ENCODE measurements at places on chromosomes 6 and 20. TPM values are rescaled to one million over a fixed set of nuclear protein-coding genes. Genes with fewer than 3 reads are reported as not detected.
A peak's percentile ranks its signal among the peaks of the same experiment; 100 is the strongest.

GRCh38 chr6:38057994-38058393 is 238.5 kb downstream of the ZFAND3 start:
- no peak overlapping the region for H3K27ac ChIP-seq
- peaks cover 17% of the 10 kb centered on the region for H3K36me3 ChIP-seq
- H3K27me3 ChIP-seq: no peaks in the 10 kb centered on the region

SLC25A27 gene
- total RNA-seq: 46.1 TPM

HLA-G gene
- total RNA-seq: not detected

HMGN4 gene
- total RNA-seq: 96.0 TPM

- no peak for DNase-seq
- H3K4me1 ChIP-seq: no peaks in the 10 kb centered on the region
- no peaks in the 10 kb centered on the region for H3K27me3 ChIP-seq
- H3K36me3 ChIP-seq: no peaks in the 10 kb centered on the region
Observed at GRCh38 chr20:48595495-48596333, 232.1 kb downstream of the PREX1 start.

RAET1G gene
- not detected for total RNA-seq

GRCh38 chr6:15248451-15249370 is 2.8 kb downstream of the JARID2 start:
- peaks cover 39% of the 10 kb centered on the region for H3K4me1 ChIP-seq
- peak; percentile 97 for DNase-seq
- no peaks in the 10 kb centered on the region for H3K27me3 ChIP-seq
- peak overlapping the region; percentile 98 for H3K27ac ChIP-seq
- peak overlapping the region; percentile 87 for H3K4me3 ChIP-seq
- H3K36me3 ChIP-seq: no peaks in the 10 kb centered on the region

ELOVL2 gene
- not detected for total RNA-seq

DNA sequence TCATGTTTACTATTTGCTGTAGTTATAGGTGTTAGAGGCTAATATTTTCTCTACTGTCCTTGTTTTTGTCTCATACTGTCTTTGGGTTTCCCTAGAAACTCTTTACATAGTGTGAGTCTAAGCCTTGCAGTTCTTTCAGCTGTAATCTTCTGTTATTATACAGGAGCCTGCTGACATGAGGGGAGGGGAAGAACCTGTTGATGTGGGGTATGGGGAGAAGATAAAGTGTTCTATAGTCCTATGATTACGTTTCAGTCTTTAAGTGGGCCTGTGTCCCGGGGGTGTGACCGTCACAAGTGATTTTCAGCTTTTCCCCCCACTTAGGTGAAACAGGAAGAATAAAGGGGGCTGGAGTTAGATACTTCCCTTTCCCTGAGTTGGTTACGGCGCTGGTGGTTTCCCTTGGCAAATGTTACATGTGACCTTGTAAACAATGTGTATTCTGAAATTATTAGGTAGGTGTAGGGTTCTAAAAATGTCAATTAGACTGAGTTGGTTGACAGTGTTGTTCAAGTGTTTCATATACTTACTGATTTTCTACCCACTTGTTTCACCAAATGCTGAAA is 41.3 kb downstream of the REV3L start:
- no peak overlapping the region for H3K4me3 ChIP-seq
- no peaks in the 10 kb centered on the region for H3K36me3 ChIP-seq
- H3K4me1 ChIP-seq: no peaks in the 10 kb centered on the region
- H3K27ac ChIP-seq: no peak overlapping the region
- no peak for DNase-seq
- no peaks in the 10 kb centered on the region for H3K27me3 ChIP-seq

GRCh38 chr20:57594092-57594951 is 25.9 kb downstream of the ZBP1 start:
- no peak overlapping the region for H3K27ac ChIP-seq
- peaks cover 8% of the 10 kb centered on the region for H3K4me1 ChIP-seq
- no peak overlapping the region for H3K4me3 ChIP-seq

DNA sequence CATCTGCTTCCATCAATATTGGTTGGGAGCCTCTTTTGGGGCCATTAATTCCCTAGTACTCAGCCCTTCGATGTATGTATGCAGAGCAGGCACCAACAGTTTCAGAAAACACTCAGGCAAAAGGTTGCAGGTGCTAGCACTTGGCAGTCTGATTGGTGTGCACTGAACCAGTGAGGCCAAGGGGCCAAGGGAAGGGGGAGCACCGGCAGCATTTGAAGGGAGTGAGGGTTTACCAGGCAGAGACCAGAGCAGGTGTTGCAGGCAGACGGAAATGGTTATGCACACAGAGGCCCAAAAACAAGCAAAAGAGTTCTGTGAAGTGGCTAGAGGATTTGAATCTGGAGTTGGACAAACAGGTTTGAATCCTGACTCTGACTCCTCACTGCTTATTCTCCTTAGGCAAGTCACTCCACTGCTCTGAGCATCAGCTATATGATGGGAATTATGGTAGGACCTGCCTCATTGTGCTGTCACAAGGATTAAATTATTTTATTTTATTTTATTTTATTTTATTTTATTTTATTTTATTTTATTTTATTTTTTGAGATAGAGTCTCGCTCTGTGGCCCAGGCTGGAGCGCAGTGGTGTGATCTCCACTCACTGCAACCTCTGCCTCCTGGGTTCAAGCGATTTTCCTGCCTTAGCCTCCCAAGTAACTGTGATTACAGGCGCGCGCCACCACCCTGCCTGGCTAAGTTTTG is 58.1 kb upstream of the SHLD1 start:
- H3K4me1 ChIP-seq: no peaks in the 10 kb centered on the region
- peak; percentile 42 for DNase-seq
- H3K27ac ChIP-seq: no peak overlapping the region
- H3K4me3 ChIP-seq: no peak overlapping the region

GRCh38 chr6:134451529-134451928 is 133.6 kb upstream of the SGK1 start:
- no peak overlapping the region for H3K27ac ChIP-seq
- H3K36me3 ChIP-seq: no peaks in the 10 kb centered on the region
- peaks cover 15% of the 10 kb centered on the region for H3K4me1 ChIP-seq

BPI gene
- total RNA-seq: not detected

DNA sequence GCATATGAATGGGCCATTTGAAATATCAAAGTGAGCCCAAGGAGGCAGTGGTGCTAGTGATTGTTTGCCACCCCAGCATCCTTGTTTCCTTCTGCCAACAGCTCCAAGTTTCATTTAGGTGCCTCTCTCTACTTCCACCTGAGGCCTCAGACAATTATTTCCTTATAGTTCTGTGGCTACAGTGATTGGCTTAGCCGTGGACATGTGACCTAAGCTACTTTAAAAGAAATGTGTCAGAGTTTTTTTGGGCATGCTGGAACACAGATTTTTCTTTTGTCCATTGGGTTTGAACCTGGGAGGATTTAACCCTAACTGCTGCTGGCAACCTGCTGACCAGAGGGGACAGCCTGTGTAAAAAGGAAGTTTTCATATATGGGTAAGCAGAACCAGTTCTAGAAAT is 319.4 kb downstream of the CD109 start:
- no peak overlapping the region for H3K27ac ChIP-seq
- H3K36me3 ChIP-seq: no peaks in the 10 kb centered on the region
- H3K27me3 ChIP-seq: no peaks in the 10 kb centered on the region
- no peak for DNase-seq

GRCh38 chr6:98724537-98724936 is 109.8 kb upstream of the POU3F2 start:
- H3K36me3 ChIP-seq: no peaks in the 10 kb centered on the region
- no peak for DNase-seq
- no peak overlapping the region for H3K27ac ChIP-seq
- H3K27me3 ChIP-seq: no peaks in the 10 kb centered on the region
- no peak overlapping the region for H3K4me3 ChIP-seq

TSBP1 gene
- total RNA-seq: not detected

GRCh38 chr6:25713824-25714223 is 40.7 kb upstream of the SLC17A4 start:
- peak; percentile 28 for DNase-seq
- H3K27me3 ChIP-seq: no peaks in the 10 kb centered on the region
- H3K4me3 ChIP-seq: no peak overlapping the region
- H3K36me3 ChIP-seq: no peaks in the 10 kb centered on the region

All from stomach (tissue), 19 donors.